Kidney (tissue), 22 donors: ENCODE measurements at places on chromosomes 12 and 14.

DNA sequence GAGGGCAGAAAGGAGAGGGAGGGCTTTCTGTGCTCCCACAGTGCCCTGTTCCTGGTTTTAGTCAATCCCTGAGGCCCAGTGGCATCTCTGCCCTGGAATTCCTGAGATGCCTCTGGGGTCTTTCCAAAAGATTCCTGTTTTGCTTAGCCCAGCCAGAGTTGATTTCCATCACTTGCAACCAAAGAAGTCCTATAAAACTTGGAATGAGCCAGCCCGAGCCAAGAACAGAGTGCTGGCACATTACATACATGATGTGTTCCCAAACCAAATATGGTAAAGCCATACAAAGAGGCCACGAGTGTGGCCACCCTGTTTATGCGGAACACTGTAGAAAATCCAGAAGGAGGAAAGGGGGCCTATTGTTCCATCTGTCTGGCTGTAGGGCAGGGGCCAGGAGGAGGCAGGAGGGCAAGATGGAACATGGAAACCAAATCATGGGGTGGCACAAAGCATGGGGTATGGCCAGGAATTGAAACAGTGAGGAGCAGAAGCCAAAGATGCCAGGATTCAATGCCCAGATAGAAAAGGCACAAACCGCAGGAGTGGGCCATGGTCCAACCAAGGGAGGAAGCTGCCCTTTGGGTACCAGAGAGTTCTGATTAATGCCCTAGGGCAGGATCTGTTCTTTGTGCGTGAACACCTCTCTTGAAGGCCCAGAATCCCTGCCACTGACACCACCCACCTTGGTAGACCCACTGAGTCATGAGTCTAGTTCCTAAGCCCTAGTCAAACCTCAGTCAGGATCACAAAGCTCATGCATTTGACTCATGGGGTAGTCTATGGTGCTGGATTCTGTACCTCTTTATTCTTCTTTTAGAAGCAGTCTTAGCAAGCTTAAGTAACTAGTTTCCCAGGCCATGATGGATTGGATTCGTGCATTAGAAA lies 75.2 kb downstream of the LRRC74A start:
- H3K36me3 ChIP-seq: no peaks in the 10 kb centered on the region
- H3K27ac ChIP-seq: no peak overlapping the region
- DNase-seq: no peak
- H3K27me3 ChIP-seq: no peaks in the 10 kb centered on the region
- peaks cover 3% of the 10 kb centered on the region for H3K4me1 ChIP-seq

GRCh38 chr14:102497998-102498677 lies 11.4 kb downstream of the ANKRD9 start:
- H3K4me3 ChIP-seq: no peak overlapping the region
- no peak for DNase-seq
- H3K4me1 ChIP-seq: peaks cover 8% of the 10 kb centered on the region
- no peaks in the 10 kb centered on the region for H3K36me3 ChIP-seq
- no peaks in the 10 kb centered on the region for H3K27me3 ChIP-seq

DNA sequence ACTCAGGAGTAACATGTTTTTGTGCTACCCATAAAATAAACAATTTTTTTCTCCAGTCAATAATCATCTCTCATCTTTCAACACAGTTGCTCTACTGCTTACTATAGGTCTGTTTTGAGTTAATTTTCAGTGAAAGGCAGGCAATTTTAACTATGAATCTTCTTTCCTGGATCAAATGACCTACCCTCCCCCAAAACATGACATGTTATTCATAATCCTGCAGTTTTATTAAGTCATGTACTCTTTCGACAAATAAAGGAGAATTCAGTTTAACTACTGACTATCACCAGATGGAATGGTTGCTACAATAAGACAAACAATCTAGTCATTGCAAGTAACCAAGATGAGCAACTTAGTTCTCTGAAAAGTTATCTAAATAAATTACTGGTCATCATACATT lies 106.0 kb upstream of the FAR2 start:
- DNase-seq: no peak
- no peaks in the 10 kb centered on the region for H3K4me1 ChIP-seq
- H3K4me3 ChIP-seq: no peak overlapping the region

DNA sequence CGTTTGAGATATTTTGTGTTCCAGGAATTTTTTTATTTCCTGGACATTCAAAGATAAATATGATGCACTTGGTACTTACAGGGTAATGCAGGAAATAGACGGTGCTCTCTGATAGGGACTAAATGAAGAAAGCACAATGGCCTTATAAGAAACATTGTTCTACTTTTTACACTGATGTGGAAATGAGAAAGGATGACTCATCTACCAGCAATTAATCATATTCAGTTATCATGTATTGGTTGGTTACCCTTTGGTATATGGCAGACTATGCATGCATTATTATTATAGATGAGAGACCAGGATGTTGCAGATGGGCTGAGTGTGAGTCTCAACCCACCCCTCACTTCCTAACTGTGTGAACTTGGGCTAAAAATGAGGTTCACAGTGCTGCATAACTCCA lies 222.2 kb downstream of the FLRT2 start:
- no peak for DNase-seq
- H3K27me3 ChIP-seq: no peaks in the 10 kb centered on the region
- no peak overlapping the region for H3K27ac ChIP-seq
- H3K4me3 ChIP-seq: no peak overlapping the region
- H3K36me3 ChIP-seq: no peaks in the 10 kb centered on the region

GRCh38 chr12:6049587-6049986 lies 74.9 kb downstream of the VWF start:
- H3K4me1 ChIP-seq: peaks cover 18% of the 10 kb centered on the region
- DNase-seq: no peak
- H3K27ac ChIP-seq: no peak overlapping the region
- H3K27me3 ChIP-seq: no peaks in the 10 kb centered on the region
- no peaks in the 10 kb centered on the region for H3K36me3 ChIP-seq

- H3K27ac ChIP-seq: no peak overlapping the region
- H3K4me1 ChIP-seq: no peaks in the 10 kb centered on the region
- peak; percentile 89 for DNase-seq
- H3K4me3 ChIP-seq: no peak overlapping the region
- H3K27me3 ChIP-seq: no peaks in the 10 kb centered on the region
Observed at GRCh38 chr12:121872546-121873215, 14.0 kb upstream of the HPD start.

DNA sequence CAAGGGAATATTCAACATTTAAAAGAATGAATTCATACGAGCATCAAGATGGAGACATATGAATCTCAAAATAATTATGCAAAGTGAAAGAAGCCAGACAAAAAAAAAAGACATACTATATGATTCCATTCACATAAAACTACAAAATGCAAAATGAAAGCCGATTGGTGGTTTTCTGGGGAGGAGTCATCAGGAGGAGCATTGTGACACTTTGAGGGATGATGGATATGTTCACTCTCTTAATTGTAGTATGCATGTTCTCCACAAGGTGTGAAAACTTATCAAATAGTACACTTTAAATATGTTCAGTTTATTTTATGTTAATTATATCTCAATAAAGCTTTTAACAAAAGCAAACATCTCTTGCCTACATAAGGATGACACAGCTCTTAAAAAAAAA lies 13.5 kb downstream of the OLR1 start:
- H3K27ac ChIP-seq: no peak overlapping the region
- H3K36me3 ChIP-seq: no peaks in the 10 kb centered on the region
- no peak for DNase-seq
- H3K4me3 ChIP-seq: no peak overlapping the region

- no peaks in the 10 kb centered on the region for H3K36me3 ChIP-seq
- H3K27me3 ChIP-seq: no peaks in the 10 kb centered on the region
- DNase-seq: no peak
- H3K27ac ChIP-seq: no peak overlapping the region
- H3K4me1 ChIP-seq: peaks cover 5% of the 10 kb centered on the region
Observed at GRCh38 chr14:99322731-99323599, 51.0 kb upstream of the BCL11B start.

DNA sequence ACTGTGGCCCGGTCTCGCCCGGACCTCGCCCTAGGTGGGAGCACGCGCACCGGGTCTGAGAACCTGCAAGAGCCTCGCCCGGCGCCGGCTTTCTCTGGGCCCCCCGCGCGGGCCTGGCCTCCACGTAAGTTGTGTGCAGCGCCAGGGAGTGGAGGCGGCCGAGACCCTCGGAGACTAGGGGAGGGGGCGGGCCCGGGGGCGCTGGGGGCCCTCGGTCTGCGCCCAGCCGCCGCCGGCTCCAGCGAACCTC lies 183 bp upstream of the PRMT8 start:
- H3K36me3 ChIP-seq: no peaks in the 10 kb centered on the region
- peak; percentile 44 for DNase-seq

DNA sequence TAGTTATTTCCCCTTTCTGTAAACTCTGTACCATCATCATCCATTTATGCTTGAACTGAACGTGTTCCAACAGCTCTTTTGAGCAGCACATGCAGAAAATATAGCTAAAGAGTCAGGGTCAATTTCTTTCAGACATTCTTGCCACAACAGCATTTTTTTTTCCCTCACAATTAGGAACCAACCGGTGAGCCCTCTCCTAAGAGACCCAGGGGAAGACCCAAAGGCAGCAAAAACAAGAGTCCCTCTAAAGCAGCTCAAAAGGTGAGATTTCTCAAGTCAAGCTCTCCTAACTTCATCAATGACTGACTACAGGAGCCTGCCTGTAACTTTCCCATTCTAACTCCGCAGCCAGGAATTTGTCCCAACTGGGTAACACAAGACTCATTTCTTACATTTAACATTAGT lies 3.5 kb downstream of the HMGA2 start:
- peak overlapping the region; percentile 79 for H3K4me3 ChIP-seq
- no peak overlapping the region for H3K27ac ChIP-seq
- no peaks in the 10 kb centered on the region for H3K27me3 ChIP-seq
- peak; percentile 44 for DNase-seq

- no peaks in the 10 kb centered on the region for H3K4me1 ChIP-seq
- H3K27ac ChIP-seq: no peak overlapping the region
- H3K4me3 ChIP-seq: no peak overlapping the region
- H3K36me3 ChIP-seq: no peaks in the 10 kb centered on the region
- DNase-seq: no peak
Observed at GRCh38 chr12:43869184-43869583, 33.3 kb downstream of the TMEM117 start.

- H3K27me3 ChIP-seq: no peaks in the 10 kb centered on the region
- H3K4me1 ChIP-seq: no peaks in the 10 kb centered on the region
- H3K27ac ChIP-seq: no peak overlapping the region
- H3K36me3 ChIP-seq: no peaks in the 10 kb centered on the region
- H3K4me3 ChIP-seq: no peak overlapping the region
Observed at GRCh38 chr12:117863002-117863709, 105.6 kb downstream of the KSR2 start.

DNA sequence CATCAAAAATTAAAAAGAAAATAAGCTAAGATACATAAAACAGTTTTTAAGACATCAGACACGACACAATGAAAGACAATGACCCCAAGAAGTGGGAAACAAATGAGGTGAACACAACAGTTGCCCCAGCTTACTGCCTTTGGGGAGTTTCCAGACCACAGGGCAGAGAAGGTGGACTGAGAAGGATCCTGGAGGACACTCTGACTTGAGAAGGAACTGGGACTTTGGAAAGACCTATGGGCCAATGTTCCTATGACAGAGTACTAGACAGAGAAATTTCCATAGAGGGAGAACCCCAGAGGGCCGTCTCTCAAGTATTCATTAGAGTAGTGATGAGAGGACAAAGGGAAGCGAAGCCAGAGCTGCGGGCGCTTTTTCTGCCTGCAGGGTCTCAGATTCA lies 6.2 kb upstream of the OR5AU1 start:
- no peaks in the 10 kb centered on the region for H3K4me1 ChIP-seq
- no peak overlapping the region for H3K27ac ChIP-seq
- H3K27me3 ChIP-seq: no peaks in the 10 kb centered on the region
- H3K4me3 ChIP-seq: no peak overlapping the region
- no peaks in the 10 kb centered on the region for H3K36me3 ChIP-seq

DNA sequence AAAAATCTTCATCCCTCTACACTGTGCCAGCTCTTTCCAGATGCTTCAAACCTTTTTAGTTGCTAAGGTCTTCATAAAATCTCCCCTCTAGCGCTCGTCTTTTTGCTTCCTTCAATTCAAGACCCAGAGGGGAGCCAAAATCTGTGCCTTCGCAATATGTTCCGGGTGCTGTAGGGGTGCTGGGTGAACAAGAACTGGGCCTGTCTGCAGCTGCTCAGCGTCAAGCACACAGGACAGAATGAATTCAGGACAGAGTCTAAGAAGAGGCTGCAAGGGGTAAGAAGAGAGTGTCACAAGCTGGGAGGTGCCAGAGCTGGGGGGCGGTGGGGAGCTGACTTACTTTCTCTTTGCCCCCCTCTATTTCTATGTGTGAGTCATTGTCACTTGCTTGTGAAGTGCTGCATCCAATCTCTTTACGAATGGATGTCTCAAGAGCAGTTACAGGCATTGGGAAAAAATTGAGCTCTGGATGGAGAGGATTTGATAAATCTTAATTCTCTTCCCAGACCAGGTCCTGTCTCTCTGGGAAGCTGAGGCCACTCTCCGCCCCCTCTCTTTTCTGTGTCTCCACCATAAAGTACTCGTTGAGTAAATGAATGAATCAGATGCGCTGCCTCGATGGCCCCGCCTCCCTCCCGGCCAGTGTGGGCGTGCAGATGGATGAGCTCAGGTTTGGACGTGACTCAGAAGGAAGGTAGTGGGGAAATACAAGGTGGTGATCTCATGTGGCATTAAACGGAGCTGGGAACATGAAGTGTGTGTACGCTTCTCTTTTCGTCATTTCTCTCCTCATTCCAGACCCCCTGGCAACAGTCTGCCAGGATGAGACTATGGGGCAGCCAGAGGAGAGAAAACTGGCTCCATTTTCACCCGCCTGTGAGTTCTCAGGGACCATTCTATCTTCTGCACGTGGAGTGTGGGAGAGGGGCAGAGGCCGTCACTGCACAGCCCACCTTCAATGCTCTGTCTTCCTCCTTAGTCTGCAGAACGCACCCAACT lies 91.3 kb downstream of the TSPAN9 start:
- peak overlapping the region; percentile 14 for H3K27ac ChIP-seq
- H3K27me3 ChIP-seq: no peaks in the 10 kb centered on the region
- H3K36me3 ChIP-seq: peaks cover 8% of the 10 kb centered on the region
- DNase-seq: no peak

DNA sequence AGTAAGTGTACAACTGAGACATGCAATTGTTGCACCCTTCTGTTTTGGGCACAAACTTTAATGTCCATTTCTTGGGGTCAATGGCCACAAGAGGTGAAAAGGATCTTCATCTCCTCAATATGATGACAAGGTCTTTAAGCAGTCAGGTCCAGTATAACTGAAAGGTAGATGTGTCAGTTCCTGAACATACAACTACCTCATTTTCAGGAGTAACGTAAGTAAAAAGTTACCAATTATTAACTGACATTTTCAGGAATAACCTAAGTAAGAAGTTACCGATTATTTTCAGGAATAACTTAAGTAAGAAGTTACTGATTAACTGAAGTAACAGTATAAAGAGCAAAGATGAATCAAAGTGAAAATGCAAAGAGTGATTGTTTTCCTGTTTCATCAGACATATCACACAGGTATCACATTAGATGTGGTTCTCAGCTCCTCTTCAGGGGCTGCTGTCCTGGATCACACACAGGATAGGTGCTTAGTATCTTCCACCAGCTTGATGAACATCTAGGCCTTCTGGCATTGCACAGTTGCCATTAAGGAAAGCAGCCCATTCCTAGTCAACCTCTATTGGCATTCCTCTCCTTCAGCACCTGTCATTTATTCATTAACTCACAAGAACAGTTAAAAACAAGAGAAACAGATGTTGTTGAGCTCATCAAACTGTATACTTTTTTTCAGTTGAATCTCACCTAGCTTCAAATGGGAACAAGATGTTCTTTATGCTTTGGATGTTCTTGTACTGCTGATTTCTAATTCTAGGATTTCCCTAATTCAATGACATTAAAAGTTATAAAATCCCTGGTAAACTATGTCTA lies 200.0 kb downstream of the FOXG1 start:
- no peaks in the 10 kb centered on the region for H3K4me1 ChIP-seq
- H3K27me3 ChIP-seq: no peaks in the 10 kb centered on the region
- no peak overlapping the region for H3K27ac ChIP-seq
- peak overlapping the region; percentile 18 for H3K4me3 ChIP-seq
- DNase-seq: no peak
